Dermis microvascular lymphatic vessel endothelial cell (primary cell): ENCODE measurements at places on chromosomes 7 and 10. TPM values are rescaled to one million over a fixed set of nuclear protein-coding genes. Genes with fewer than 3 reads are reported as not detected.

The SORBS1 gene
- 0.77 and 2.4 TPM in 2 replicates for total RNA-seq

The ELN gene
- total RNA-seq = 6.2 and 31.0 TPM in 2 replicates

The NOM1 gene
- 14.0 and 18.1 TPM in 2 replicates for total RNA-seq

The PTN gene
- total RNA-seq = not detected in 2 replicates

The OR2A7 gene
- total RNA-seq = under 0.01 TPM in 1 of 2 replicates, not detected in the other

The TECPR1 gene
- total RNA-seq = 63.3 and 63.7 TPM in 2 replicates

The TSPAN15 gene
- total RNA-seq = 65.1 and 150 TPM in 2 replicates

The HNRNPA2B1 gene
- 99.9 and 102 TPM in 2 replicates for total RNA-seq
